ENCODE measurements at places on chromosomes 5 and 9.

DNA sequence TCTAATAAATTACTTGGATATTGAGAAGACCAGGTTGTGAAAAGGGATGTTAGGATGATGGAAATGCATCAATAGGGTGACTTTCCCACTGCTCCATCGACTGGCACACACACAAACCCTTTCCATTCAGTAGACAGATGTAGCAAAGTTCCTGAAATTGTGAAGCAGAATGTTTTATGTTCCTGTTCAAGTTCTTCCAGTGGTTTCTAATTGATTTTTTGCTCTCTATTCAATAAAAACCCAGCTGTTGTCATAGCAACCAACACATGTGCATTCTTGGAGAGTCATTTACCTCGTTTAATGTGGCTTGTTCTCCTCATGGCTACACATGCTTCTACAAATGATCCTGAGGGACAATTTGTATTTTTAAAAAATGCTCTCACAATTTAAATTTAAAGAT, 244.6 kb downstream of the RAB3C start:
- no peak for DNase-seq

- no peak for DNase-seq
These were observed 46.6 kb upstream of the GNPDA1 start for GRCh38 chr5:142059304-142059940.

DNA sequence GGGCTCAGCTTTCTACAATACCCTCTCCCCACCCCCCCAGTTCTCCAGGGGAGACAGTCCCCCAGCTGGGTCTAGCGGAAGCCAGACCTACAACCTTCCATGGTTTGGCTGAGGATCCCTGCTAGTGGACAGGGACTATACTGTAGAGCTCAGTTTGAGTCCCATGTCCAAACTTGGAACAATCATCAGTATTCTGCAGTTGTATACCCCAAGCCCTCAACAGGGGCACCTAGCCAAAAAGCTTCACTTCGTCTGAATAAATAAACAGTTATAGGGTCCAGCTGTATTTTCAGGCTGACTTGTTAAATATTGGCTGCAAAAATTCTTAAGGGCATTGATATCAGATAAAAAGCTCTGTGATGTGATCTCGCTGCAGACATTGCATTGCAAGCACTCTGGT, 15.4 kb upstream of the C9 start:
- DNase-seq: no peak

GRCh38 chr9:11868795-11869194, 824.4 kb upstream of the TYRP1 start:
- DNase-seq: no peak

DNA sequence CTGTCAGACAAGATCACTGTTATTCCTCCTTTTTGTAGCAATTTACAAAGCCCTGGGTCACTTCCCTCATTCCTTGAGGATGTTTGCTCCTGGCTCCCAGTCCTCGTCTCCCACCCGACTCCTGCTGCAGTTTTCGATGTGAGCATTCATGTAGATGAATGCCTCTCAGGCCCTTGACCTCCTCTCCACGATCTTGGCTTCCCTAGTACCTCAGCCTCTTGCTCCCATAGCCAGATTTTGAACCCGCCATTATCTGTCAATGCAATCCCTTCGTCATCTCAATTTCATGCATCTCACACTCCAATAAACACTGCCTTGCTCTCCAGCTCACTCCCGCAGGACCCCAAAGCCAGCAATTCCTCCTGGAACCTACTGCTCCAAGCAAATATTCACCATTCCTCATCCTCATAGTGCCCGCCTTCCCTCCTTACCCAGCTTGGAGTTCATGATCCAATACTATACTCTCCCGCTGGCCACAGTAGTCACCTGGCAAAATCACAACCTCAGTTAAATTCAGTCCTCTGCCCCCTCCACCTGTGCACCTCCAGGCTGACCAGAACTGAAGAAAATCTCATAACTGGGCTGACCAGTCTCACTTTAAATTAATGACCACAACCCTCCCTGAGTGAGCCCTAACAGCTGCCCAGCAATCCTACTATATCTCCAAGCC, 35.1 kb upstream of the JADE2 start:
- no peak for DNase-seq

- no peak for DNase-seq
These were observed 13.3 kb downstream of the MYOZ3 start for GRCh38 chr5:150674341-150674821.

DNA sequence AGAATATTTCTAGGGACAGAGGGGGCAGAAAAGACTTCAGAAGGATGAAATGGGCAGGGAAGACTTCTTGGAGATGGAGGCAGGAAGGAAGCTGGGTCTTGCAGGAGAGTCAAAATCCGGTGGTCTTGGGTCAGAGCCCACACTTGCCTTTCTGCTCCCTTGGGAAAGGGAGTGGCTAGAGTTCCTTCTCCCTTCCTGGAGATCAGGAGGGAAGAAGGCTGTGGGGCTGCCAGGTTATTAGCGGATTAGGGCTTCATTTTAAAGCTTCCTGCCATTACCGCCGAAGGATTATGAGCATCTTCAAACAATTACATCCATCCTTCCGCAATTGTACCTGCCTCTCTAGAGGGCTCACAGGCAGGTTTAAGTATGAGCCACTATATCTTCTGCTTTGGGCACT, 19.2 kb upstream of the SYNPO start:
- DNase-seq: no peak

GRCh38 chr5:135133181-135133580, 99.2 kb upstream of the PITX1 start:
- DNase-seq: no peak

DNA sequence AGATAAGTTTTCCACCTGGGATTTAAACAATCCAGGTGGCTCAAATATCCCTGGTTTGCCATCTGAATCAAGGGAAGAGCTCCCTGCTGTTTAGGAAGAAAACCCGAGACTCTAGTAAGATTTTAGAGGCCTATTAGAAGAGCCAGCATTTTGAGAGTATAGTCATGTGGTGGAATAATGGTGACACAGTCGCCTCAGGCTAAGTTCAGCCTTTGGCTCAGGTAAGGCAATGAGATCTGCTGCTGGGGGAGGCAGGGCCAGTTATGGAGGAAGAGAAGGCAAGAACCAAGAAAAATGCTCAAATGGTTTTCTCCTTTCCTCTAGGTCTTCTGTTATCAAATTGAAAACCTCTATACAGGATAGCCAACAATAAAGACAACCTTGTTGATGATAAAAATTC, 16.2 kb downstream of the RAD1 start:
- no peak for DNase-seq

GRCh38 chr5:72770266-72770665, 46.2 kb upstream of the TNPO1 start:
- DNase-seq: no peak

GRCh38 chr5:118233606-118234005, 754.7 kb downstream of the DTWD2 start:
- no peak for DNase-seq

DNA sequence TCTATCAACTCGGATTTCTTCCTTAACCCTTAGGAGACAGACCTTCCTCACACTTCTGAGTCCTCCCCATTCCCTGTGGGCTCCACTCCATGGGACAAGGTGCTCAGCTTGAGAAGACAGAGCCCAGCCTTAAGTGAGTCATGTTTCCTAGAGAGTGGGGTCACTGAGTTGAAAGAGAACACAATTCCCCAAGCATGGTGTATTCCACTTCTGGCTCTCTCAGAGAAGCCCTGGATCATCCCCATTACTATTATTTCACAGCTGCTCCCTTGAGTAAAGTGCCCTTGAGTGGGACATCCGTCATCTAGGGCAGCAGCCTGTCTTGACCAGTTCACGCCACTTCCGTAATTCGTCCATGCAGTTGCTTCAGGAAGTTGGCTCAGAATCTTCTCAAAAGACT, 604.8 kb downstream of the BNC2 start:
- DNase-seq: no peak

DNA sequence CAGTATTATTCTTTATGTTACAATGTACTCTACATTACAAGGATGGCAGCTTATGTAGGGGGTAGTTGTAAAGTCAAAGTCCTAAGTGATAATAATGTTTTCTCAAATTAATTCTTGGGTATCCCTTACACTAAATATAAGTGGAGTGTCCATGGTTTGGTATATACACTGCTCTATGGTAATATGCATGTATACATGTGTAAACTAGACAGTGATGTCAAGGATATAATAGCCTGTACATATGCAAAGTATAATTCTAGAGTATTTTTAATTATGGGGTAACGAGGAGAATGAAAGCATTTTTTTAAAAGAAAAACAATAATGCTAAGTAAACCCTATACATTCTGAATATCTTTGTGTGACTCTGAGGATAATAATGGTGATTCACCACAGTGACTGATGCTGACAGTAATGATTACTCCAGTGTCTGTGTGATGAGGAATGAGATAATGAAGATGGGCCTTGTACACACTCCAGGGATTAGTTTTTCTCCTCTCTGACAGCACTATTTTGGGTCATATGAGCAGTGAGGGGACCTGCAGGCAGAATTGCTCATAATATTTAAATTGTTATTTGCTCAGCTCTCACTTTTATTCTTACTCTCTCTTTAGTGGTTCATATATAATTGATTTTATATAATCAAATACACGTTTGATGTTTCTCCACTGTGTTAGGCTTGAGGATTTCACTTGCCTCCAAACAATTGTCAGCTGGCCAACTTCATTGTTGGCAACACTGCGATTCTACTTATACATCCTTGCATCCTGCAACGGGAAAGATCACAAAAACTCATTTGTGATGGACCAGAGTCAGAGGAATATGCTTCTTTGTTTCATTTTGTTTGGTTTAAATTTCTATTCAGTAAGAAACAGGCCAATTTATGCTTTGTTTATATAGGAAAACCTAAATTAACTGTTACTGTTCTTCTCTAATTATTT, 88.2 kb downstream of the NREP start:
- DNase-seq: no peak

Measured in activated naive CD4-positive, alpha-beta T cell (primary cell).